ENCODE measurements at places on chromosomes 11 and 22.
A peak's percentile ranks its signal among the peaks of the same experiment; 100 is the strongest.

DNA sequence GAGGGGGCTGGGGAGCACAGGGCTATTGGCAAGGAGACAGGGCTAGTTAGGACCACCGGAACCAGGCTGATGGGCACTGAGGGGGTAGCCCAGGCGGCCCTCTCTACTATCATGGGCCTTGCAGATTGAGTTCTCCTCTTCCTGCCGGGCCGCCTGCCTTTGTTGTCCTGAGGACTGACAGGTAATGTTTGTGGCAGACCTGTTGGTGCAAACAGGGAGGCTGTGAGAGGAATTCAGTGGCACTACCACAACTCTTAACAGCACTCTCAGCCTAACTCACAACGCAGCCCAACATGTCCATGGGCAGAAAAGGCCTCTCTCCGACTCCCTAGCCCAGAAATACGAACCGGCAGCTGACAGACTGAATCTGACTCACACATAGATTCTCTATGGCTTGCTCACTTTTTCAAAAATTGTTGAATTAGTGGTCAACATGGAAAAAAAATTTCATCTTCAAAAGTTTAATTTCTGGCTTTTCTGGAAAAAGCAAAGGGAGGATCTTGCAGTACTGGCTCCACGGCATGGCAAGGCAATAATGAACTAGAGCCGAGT lies 11.4 kb downstream of the KCNJ5 start:
- no peak for DNase-seq

GRCh38 chr11:61575886-61576861 lies 4.7 kb downstream of the SYT7 start:
- DNase-seq: peak; percentile 46

DNA sequence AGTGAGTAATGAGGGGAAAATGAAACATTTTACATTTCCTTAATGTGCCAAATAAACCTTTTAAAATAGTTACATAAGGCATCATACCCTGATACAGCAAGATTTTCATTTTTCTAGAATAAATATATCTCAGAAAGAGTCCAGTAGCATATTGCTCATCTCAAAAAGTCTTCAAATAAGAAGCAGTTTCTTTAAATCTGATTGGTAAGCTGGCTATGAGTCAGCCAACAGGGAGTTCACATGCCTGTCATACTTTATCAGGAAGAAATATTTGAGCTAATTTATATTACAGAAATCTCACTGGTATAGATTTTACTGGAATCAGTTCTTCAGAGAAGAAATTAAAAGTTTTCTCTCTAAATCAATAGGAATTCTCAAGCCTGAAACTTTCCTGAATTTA lies 258.1 kb downstream of the C11orf87 start:
- no peak for DNase-seq

DNA sequence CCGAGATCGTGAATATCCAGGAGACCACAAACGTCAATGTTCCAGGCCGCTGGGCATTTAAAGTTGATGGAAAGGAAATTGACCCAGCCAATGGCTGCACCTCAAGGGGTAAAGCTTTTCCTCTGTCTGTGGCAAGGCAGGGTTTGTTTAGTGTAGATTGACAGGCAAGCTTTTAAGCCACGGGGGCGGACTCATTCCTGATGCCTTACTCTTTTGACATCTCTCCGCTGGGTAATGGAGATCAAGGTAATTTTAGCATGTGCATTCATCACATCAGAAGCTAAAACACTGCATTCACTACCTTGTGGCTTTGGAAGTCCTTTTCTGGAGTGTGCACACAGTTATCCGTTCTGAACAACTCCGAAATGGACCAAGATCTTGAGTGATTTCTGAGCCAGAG lies 12.6 kb downstream of the TECTA start:
- no peak for DNase-seq

- DNase-seq: no peak
Measured at GRCh38 chr11:128776069-128776423, 82.2 kb downstream of the FLI1 start.

DNA sequence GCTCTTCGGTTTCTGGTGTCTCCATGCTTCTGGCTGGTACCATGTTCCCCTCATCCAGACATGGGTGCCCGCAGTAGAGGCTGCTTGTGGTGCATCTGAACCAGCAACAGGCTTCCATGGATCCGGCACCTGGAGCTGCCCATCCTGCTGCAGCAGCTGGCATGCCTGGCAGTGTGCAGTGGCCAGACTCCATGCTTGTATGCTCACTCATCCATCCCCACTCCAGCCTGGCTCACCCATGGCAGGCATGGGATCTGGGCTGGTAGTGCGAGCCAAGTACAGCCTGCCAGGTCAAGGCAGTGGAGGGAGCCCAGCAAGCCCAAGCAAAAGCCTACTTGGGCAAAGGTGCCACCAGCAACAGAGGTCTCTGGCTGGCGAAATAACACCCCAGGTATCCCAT lies 6.2 kb upstream of the OR5W2 start:
- DNase-seq: no peak

GRCh38 chr11:42555190-42555589 lies 756.6 kb upstream of the API5 start:
- no peak for DNase-seq

DNA sequence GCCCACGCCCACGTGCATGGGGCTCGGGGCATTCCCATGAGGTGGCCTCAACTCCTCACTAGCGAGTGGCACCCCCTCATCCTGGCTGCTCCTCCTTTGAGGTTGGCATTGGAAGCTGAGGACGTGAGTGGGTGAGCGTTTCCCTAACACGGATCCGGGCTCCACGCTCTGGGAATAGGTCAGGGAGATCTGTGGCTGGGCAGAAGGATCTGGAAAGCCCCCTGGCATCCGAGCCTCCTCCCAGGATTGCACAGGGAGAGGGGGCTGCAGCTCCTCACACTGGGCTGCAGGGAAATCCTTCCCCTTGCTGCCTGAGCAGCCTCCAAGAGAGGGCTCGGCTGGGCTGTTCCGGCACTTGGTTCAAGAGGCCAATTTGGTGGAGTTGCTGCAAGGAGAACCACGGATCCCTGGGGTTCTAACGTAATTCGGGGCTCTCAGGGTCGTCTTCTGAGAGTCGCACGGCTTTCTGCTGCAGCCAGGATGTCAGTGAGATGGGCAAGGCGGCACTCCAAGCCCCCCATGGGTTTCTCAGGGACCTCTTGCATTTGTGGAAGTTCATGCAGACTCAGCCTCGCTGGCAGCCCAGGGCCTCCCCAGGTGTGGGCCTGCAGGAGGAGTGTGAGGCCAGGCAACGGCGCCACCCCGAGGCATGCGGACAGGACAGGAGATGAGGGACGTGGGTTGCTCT lies 1119.0 kb downstream of the BRD1 start:
- no peak for DNase-seq

GRCh38 chr22:43580271-43580750 lies 168.5 kb downstream of the MPPED1 start:
- no peak for DNase-seq

DNA sequence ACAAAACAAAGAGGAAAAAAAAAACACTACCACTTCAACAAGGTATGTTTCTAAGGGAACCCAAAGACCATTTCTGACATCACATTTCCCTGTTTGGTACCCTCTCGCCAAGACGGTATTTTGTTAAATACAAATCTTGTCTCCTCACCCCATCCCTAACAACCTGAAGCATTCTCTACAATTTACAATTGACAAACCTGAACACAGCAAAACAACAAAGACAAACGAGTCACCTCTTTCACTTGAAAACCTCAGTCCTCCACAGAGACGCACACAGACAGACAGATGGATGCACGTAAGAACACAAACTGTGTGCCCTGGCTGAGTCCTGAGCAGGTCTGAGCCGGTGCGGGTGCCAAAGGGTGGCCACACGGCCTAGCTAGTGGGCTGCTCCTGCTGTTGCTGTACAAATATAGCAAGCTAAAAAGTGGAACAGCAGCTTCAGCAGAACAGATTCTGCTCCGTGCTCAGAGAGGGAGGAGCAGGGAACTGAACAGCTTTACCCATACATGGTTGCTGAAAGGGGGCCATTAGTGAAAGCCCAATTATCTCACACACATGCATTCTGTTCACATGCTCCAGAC lies 28.5 kb downstream of the CELF1 start:
- no peak for DNase-seq

- no peak for DNase-seq
Measured at GRCh38 chr11:14370496-14370895, 11.5 kb upstream of the RRAS2 start.

GRCh38 chr11:8368194-8368593 lies 104.5 kb upstream of the LMO1 start:
- no peak for DNase-seq

GRCh38 chr11:18684267-18684666 lies 14.3 kb upstream of the TMEM86A start:
- no peak for DNase-seq

DNA sequence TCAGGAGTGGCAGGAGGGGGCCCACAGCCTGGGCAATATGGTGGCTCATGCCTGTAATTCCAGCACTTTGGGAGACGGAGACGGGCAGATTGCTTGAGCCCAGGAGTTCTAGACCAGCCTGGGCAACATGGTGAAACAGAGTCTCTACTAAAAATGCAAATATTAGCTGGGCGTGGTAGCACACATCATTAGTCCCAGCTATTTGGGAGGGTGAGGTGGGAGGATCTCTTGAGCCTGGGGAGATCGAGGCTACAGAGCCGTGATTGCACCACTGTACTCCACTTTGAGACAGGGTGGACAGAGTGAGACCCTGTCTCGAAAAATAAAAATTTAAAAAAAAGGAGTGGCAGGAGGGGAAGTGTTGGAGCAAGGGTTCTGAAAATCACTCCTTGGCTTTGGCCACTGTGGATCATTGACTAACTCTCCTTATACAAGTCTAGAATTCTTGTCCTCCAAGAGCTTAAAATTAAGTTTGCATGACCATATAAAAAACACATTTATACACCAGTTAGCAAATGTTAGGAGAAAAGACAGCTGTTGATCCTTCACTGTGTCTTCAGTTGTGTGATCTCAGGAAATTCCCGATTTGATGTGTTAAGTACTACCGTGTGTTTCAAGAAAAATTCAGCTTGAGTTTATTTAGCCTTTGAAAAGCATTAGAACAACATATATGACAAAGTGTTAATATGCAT lies 2.3 kb upstream of the WEE1 start:
- no peak for DNase-seq

DNA sequence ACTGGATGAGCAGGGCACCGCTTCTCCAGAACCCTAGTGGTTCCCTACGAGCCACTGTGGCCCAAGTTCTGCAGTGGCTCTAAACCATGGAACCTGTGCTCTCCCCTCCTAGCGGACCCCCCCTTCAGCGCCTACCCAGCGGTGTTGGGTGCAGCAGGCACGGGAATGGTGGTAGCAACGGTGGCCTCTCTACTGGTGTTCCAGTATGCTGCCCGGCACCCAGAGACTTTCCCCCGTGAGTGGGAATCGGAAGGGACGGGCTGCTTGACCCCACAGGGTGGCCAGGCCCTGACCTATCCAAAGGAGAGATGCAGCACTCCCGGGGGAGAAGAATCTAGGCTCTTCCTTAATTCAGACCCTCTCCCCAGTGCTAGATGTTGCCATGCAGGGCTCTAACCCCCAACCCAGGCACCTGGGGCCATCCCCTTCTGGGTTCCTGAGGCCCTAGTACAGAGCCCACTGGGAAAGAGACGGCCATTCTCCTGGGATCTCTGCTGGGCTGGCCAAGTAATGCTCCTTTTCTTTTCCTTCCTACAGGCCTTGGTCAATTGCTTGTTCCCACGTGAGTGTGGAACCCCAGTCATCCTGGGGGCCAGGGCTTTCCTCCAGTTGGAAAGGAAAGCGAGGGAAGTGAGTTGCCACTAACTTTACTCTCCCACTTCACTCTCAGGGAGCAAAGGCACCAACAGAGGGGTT lies 9.2 kb downstream of the VSIG10L2 start:
- DNase-seq: no peak

- no peak for DNase-seq
Measured at GRCh38 chr11:126645186-126645585, 289.7 kb downstream of the ST3GAL4 start.

GRCh38 chr11:78838417-78838816 lies 263.8 kb upstream of the NARS2 start:
- no peak for DNase-seq

DNA sequence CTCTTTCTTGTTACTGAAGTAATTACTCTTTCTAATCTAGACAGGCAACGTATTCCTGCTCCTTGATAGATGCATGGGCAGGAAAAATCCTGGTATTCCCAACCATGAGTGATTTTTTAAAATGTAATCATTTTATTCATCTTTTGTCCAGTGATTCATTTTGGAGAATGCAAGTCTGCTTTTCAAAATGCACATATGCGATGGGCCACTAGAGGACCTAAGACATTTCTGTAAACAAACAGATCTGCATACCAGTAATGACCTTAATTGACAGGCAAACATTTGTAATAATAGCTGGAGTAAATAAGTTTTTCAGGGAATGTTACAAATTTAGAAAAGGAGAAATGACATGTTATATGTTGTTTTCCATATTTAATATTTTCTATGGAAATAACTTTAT lies 1167.6 kb downstream of the JRKL start:
- DNase-seq: no peak

GRCh38 chr11:31092638-31093037 lies 276.9 kb downstream of the DCDC1 start:
- no peak for DNase-seq

All from mucosa of descending colon (tissue), 3 donors.